ENCODE measurements at places on chromosomes 5 and 9.

GRCh38 chr5:107155707-107156106, 515.0 kb downstream of the EFNA5 start:
- DNase-seq: no peak

DNA sequence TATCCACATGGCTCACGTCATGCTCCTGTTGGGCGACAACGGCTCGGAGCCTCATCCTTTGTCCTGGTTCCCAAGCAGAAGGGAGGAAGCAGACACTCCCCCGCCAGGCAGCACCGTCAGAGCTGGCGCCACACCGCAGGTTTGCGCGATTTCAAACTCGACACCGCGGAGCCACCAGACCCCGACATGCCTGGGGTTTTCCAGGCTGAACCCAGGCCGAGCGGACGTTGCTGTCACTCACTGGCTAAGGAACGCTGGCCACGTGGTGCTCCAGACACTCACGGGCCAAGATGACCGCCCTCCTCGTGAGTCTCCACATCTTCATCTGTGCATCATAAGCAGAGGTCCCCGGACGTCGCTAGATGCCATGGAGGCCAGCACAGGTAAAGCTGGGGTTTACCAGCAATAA, 9.0 kb downstream of the TERT start:
- DNase-seq: no peak

DNA sequence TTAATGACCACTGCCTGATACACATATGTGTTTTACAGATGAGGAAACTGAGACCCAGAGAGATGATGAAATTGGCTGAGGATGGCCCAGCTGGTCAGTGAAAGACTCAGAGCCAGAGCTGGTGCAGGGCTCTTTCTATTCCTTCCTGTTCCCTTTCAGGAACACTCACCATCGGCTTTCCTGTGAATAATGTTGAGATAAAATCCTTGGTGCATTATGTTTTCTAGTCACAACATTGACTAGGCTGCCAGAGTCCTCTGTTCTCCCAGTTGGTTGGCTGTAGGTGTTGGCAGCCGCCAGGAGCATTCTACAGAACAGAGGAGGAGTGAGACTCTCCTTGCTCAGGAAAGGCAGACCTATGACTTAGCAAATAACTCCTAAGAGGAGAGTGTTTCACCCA, 14.8 kb downstream of the TGFBI start:
- no peak for DNase-seq

GRCh38 chr5:111383288-111383970, 128.9 kb downstream of the STARD4 start:
- DNase-seq: no peak

GRCh38 chr9:14989811-14990210, 79.6 kb upstream of the FREM1 start:
- DNase-seq: no peak

DNA sequence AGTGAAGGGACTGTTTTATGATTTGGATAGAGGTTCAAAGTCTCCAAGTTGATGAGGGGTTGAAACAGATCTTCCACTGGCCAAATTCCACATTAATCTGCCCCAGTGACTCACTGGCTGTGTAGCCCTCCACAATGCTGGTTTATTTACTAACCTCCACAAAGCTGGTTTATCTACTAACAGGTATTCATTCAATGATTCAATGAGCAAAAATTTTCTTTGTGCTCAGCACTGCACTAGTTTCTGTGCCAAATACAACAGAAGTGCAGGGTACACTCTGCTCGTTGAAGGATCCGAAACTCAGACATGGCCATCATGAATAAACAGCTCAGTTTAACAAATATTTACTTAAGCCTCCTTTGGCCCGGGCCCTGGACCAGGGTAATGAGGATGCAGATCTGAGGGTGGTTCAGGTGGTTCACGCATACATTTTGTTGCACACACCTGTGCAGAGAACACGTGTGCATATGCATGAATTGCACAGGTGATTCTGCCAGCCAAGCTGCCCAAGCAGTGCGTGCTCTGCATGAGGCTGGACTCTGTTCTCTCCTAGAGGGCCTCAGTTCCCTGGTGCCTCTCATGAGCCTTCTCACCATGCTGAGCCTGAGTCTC, 71.0 kb downstream of the SH3PXD2B start:
- DNase-seq: no peak

DNA sequence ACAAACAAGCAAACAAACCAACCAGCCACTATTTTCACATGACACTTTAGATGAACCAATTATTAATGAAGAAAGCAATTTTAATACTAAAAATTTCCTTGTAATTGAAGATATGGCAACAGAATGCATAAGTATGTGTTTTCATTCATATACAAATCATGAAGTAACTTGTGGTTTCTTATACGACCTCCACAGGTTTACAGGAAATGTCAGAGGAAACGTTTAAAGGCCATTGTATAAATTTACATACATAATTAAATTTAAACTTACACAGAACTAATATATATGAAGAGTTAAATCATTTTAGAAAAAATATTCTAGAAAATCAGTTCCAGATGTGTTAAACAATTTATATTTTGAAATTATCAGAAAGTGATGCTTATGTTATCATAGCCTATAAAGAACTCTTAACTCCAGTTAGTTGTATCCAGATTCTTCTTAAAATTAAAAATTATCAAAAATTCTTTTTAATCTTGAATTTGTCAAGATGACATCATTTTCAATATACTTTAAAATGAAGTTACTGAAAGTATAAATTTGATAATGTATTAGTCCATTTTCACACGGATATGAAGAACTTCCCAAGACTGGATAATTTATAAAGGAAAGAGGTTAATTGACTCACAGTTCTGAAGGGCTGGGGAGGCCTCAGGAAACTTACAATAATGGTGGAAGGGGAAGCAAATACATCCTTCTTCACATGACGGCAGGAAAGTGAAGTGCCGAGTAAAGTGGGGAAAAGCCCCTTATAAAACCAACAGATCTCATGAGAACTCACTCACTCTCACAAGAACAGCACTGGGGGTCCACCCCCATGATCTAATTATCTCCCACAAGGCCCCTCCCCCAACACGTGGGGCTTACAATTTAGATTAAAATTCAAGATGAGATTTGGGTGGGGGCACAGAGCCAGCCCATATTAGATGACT, 192.0 kb downstream of the PIK3R1 start:
- DNase-seq: no peak

- DNase-seq: no peak
Observed at GRCh38 chr5:39525271-39525670, 100.5 kb upstream of the DAB2 start.

DNA sequence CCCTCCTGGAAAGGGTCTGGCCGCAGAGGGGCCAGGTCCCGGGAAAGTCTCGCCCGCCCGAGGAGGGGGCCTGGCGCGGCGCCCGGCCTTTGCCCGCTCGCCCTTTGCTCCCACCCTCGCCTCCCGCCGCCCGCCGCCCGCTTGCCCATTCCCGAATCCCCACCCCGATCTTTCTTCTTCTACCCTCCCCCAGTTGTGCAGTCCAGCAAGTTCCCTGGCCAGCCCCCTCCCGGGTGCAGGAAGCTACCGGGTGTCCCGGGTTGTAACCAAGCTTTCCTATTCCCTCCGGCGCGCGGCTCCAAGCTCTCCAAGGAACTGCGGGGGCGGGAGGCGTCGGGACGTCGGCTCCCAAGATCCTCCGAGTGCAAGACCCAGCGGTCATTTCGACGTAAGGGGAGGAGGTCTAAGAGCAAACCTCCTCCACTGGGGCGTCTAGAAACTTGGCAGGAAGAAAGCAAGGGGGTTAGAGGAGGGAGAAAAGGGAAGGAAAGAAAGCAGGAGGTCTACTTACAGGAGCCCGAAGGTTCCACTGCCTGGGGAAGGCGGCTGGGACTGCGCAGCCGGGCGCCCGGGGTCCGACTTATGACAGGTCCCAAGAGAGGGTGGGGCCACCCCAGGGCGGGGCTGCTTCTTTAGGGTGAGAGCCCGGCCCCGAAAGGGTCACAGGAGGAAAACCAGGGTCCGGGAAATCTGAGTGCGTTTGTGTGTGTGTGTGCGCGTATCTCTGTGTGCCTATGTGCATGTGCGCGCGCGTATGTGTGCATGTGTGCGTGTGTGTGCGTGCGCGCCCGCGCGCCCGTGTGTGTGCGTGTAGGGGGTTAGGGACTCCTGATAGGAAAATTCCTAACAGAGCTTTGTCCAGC, at the start of gene PTGR1:
TSS of gene PTGR1 (minus strand) at position 556 of the 863 bp plus-strand sequence. CDS start 2,225 bp downstream, outside the sequence.
- no peak for DNase-seq

- DNase-seq: no peak
Observed at GRCh38 chr5:90424245-90424644, 14.7 kb upstream of the CETN3 start.

DNA sequence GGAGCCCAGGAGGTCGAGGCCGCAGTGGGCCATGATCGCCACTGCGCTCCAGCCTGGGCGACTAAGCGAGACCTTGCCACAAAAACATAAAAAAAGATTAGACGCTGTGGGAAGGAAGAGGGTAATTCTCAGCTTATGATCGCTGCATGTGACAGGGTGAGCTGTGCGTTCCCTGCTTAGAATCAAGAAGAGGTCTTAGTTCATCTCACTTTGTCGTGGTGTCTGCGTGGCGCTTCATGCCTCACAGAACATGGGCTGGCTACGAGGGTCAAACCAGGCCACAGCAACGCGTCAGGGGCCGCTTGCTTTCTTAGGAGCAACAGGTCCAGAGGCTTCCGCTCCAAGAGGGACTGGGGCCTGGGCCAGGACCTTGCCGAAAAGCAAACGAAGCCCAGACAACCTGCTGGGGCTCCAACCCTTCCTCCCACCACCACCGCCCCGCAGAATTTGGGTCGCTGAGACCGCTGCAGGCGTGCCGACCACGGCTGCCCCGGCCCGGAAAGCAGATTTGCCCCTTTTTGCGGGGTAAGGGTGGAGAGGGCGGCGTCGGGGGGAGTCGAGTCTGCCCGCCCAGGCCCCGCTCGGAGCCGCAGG, 10.0 kb upstream of the GRIN1 start:
- no peak for DNase-seq

DNA sequence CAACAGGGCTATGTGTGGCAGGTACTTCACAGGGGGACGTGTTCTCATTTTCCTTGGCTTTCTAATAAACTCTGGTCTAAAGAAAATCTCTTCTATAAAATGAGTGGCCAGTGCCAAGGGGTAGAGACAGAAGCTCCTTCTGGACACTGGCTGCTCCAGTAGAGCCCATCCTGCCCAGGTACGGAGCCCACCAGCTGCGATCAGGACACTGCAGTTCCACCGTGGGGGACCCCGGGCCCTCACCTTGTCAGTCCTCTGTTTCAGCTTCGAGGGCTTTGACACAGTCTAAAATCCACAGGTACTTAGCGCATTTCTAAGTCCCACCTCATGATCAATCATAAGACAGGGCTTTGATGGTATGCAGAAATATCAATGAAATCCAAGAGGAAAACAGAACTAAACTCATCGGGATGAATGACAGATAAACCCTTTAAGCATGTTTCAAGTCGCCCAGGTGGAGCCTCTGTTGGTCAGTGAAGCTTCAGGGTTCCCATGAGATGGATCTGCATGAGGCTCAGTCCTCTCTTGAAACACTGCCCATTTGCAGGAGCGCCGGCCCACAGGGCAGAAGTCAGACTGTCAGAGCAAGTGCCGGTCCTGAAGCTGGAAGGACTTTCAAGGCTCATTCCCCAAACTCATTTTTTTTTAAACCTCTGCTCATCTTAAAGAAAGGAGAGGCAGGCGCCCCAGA, 20.3 kb upstream of the TERT start:
- no peak for DNase-seq

DNA sequence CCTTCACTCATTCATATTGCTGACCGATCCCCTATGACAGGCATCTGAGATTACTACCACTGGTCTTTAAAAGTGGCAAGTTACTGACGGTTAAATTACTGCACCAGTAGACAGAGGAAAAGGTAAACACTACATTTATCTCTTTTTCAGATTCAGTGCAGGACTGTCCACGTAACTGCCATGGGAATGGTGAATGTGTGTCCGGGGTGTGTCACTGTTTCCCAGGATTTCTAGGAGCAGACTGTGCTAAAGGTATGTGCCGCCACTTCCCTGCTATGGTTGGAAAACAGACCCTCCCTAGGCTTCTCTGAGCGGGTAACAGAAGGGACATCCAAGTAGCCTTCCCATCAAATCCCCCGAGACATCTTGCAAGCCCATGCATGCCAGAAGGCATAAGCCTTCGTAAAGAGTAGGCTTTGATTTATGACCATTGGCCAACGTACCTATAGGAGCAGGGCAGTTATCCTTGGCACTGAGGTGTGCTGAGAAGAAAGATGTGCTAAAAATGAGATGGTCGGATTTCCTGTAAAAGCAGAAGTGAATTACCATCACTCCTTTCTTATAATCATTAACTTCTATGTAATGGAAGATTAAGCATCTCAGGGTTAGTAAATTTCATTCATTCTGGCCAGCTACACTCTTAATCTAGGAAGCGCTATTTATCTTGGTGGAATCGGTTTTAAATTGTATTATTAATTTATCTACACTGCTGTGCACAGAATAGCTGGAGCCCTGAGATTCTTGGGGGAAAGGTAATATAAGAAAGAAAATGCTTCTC, 193.4 kb upstream of the WWC1 start:
- no peak for DNase-seq

DNA sequence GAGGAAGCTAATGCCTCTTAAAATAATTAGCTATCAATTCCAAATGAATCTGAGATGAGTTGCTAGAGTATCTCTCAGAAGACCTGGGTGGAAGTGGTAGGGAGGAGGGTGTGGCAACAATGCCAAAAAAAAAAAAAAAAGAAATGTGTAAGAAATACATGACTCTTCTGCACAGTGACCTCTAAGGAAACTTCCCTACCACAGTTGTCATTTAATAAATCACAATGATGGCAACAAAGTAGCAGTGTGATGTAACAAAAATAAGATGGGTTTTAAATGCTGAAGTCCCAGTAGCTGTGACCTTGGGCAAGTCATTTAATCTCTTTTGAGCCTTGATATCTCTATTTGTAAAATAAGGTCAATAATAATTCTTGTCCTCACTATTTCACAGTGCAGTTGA, 7.2 kb downstream of the FOXD1 start:
- no peak for DNase-seq

- DNase-seq: no peak
Observed at GRCh38 chr5:179139111-179139935, 79.2 kb downstream of the ZNF354C start.

GRCh38 chr9:89622933-89623861, 18.4 kb downstream of the GADD45G start:
- DNase-seq: no peak

DNA sequence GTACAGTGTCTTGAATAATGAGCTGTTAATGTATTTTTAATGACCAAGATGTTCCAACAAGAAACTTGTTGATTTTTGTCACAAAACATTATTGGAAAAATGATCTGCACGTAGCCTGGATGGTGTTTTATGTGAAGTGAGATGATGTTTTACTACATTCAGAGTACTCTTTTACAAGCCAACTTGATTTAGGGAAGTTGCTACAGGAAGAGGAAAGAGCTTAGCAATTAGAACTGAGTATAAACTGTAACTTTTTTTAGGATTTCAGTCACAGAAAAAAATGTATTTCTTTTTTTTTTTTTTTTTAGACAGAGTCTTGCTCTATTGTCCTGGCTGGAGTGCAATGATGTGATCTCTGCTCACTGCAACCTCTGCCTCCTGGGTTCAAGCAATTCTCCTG, 113.6 kb upstream of the ADRA1B start:
- DNase-seq: no peak

GRCh38 chr9:133878402-133878801, 113.7 kb downstream of the VAV2 start:
- no peak for DNase-seq

Measured in stimulated activated CD8-positive, alpha-beta memory T cell treated with anti-CD3 and anti-CD28 coated beads, Interleukin-7, amount 100 ng/mL, for 1 hour (primary cell).